ENCODE measurements at places on chromosomes 2 and 18. TPM values are rescaled to one million over a fixed set of nuclear protein-coding genes. Genes with fewer than 3 reads are reported as not detected.

- DNase-seq: no peak
- no peak overlapping the region for H3K27ac ChIP-seq
- no peaks in the 10 kb centered on the region for H3K27me3 ChIP-seq
- no peaks in the 10 kb centered on the region for H3K4me1 ChIP-seq
- H3K4me3 ChIP-seq: no peak overlapping the region
Measured at GRCh38 chr2:210553373-210553772, 3.0 kb upstream of the CPS1 start.

- peak overlapping the region; percentile 90 for H3K27ac ChIP-seq
- peaks cover 9% of the 10 kb centered on the region for H3K4me1 ChIP-seq
- no peaks in the 10 kb centered on the region for H3K36me3 ChIP-seq
- H3K27me3 ChIP-seq: no peaks in the 10 kb centered on the region
- no peak for DNase-seq
Measured at GRCh38 chr2:219596954-219597551, 604 bp upstream of the STK11IP start.

DNA sequence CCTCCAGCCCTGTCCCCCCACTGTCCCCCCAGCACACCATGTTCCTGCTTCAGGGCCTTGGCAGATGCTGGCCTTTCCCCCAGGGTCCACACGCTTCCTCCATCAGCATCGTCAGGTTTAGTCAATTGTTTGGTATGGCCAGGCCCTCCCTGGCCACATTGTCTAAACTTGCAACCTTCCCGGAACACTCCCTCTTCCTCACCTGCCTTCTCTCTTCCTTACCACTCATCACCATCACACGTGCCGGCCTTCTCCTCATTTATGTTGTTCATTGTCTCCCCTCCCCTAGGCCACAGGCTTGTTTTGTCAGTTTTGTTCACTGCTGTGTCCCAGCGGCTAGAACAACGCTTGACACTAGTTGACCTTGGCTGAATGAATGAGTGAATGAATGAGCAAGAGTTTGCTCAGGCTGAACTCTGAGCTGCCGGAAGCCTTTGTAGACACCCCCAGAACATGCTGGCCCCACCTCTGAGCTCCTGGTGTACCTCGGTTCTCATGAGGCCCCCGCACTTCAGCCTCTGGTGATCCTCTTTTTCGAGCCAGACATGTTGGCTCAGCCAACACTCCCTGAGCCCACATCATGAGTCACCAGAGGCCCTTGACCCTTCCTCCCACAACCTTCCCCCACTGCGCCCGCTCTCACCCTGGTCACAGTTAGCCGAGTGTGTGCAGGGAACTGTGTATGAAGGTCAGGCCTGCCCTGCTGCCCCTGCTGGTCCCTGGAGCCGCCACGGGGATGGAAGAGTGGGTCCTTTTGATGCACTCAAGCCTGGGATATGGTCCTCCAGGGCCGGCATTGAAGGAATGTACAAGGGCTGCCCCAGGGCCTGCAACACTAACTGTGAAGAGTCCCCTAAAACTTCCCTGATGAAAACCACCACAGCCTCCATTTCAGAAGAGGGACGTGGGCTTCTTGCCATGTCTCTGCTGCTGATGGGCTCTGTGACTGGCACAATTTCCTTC lies 57.5 kb downstream of the HS1BP3 start:
- peak overlapping the region; percentile 80 for H3K27ac ChIP-seq
- peaks cover 38% of the 10 kb centered on the region for H3K4me1 ChIP-seq
- no peaks in the 10 kb centered on the region for H3K36me3 ChIP-seq
- H3K27me3 ChIP-seq: no peaks in the 10 kb centered on the region

DNA sequence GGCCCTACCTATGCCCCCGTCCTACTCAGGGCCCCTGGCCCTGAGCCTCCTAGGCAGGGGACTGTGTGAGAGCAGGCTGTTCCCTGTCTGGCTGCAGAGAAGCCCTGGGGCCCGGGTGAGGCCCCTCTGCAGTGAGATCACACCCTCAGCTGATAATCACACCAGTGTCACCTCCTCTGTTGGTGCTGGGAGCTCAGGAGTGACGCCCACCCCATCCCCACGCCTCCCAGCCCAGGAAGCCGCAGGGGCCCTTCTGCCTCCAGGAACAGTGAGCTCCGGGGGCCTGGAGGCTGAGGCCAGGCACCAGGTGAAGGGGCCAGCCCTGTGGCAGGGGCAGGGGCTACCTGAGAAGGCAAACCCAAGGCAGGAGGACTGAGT lies 20.0 kb downstream of the KCNIP3 start:
- no peaks in the 10 kb centered on the region for H3K36me3 ChIP-seq
- no peak for DNase-seq
- H3K27me3 ChIP-seq: peaks cover 72% of the 10 kb centered on the region
- no peak overlapping the region for H3K4me3 ChIP-seq
- H3K4me1 ChIP-seq: no peaks in the 10 kb centered on the region

GRCh38 chr18:12645751-12646203 lies 12.1 kb downstream of the SPIRE1 start:
- no peak overlapping the region for H3K27ac ChIP-seq
- no peak for DNase-seq
- no peak overlapping the region for H3K4me3 ChIP-seq
- peaks cover 5% of the 10 kb centered on the region for H3K4me1 ChIP-seq
- H3K36me3 ChIP-seq: peaks cover 17% of the 10 kb centered on the region

DNA sequence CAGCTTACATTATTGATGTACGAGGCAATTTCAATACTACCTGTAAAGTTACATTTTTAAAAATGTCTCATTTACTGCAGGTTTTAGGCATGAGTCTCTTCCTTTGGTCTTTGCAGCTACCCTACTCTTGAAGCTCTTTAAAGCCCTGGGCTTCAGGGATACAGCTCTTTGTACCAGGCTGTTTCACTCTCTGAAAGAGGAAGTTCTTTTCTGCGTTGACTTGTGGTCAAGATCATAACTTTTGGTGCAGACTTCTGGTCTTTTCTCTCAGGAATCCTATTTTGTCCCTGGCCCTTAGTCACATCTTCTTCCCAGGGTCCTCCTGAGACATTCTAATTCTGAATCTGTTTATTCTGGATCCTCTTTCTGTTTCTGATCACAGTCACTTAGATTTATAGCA lies 16.6 kb upstream of the HRH4 start:
- peaks cover 4% of the 10 kb centered on the region for H3K36me3 ChIP-seq
- no peak overlapping the region for H3K4me3 ChIP-seq
- DNase-seq: no peak
- no peaks in the 10 kb centered on the region for H3K27me3 ChIP-seq

DSG1 gene
- 0.09 TPM for total RNA-seq
